ENCODE measurements at places on chromosomes 7 and 10.

DNA sequence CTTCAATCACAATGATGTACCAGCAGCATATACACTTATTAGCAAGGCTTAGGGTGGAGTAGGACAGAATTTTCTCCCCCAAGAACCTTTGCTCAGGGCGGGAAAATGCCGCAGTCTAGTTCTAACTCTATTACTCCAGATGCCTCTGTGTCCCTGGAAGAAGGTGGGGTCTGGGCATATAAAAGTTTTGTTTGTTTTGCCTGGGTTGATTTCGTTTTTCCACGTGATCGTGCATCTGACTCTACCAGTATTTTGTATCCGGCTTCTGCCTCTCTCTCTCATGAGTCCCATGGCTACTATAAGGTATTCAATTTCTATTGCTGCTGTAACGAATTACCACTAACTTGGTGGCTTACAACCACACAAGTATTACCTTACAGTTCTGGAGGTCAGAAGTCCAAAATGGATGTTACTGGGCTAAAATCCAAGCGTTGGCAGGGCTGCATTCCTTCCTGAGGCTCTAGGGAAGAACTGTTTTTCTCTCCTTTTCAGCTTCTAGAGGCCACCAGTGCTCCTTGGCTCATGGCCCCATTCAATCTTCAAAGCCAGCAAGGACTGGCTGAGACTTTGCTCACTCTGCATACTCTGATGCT is 181.2 kb upstream of the PRSS58 start:
- DNase-seq, result no peak

DNA sequence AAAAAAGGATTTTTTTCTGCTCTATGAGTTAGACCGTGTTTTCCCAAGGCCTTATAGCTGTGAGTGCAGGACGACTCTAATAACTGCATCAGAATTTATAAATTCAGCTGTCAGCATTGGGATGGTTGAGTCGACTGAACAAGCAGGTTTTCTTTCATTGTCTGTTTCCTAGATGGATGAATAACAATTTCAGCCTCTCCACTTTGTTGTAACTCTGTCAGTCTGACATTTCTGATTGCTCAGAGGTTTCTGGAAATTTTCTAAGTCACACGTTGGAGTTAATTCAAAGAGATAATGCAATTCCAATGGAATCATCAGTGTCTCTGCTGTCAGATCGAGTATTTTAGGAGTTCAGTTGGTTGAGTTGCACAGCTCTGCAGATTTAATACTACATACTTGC is 159.2 kb downstream of the CHN2 start:
- no peak for DNase-seq

DNA sequence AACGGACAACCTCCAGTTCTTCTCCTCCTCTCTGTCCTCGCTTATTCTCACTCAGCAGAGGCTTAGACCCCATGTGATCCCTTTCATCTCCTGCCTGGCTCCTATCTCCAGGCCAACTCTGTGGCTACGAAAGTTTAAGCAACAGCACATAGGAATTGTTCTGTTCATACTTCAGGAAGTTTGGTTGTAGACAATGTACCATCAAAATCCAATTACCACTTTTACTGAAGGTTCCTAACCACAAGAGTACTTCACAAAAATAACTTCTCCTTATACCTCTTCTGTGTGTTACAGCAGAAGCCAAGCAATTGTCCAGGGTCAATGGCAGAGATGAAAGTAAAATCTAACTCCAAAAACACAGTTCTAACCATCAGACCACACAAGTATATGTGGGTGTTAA is 80.0 kb downstream of the SLC25A13 start:
- no peak for DNase-seq

DNA sequence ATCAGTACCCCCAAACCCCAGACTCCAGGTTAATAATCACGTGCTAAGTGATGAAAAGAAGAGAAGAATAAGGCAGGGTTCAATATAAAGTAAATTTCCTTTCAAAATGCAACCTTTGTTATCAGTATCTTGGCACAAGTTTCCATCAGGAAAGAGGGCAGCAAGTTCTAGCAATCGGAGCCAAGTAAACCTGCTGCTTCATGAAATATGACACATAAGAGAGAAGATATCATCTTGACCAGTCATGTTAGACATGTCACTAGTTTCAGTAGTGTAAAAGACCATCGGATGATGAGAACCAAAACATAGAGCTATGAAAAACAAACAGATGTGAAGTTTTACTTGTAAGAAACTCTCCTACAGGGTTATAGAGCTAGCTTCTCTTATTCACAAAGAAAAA is 44.0 kb downstream of the AASS start:
- no peak for DNase-seq

DNA sequence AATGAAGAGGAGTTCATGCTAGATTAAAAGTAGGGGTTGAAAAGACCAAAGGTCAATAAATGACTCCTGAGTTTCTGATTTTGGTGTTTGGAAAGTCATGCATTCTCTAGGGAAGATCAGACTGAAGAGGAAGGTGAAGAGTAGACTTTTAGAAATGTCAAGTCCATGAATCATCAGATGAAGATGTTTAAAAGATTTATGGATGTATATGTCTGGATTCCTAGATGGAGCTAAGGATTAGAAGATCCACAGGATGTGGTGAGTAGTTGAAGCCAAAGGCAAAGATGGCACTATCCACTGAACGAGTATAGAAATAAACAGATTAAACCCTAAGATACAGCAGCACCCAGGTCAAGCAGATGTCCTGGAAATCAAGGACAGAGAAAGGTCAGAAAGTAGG is 298.5 kb downstream of the GPAM start:
- no peak for DNase-seq

DNA sequence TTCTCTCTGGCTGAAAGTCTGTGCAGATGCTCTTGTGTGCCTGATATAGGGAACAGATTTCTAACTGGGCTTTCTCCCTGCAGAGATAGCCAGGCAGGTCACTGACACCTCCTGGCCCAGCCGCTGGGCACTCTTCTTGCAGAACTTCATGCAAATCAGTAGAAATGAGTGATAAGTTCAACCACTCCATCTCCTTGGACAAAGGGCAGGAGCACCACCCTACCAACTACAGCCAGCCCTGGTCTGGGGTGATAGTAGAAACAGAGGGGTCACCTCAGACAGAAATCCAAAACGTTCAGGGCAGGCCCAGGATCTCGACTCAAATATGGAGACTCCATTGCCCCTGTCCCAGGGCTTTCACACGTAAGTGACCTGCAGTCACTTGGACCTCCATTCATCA is 917.8 kb upstream of the ZNF722 start:
- no peak for DNase-seq

- peak; percentile 53 for DNase-seq
Measured at GRCh38 chr10:127392351-127393235, 156.5 kb upstream of the NPS start.

DNA sequence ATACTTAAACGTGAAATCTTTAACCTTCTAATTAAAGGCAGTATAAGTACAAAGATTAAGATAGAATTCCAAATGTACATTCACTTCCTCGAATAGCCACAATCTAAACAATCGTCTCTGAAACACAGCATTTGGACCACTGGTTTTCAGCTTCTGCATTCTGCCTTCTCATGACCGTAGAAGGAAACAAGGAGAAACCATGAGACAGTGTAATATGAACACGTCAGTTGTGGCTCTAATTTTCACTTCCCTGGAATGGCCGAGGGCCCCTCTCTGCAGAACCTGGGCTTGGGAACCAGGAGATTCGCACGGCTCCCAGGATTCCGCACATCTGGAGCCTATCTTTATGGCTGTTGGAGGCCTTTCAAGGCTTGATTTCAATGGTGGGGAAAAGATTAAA is 189.3 kb downstream of the KLF6 start:
- DNase-seq, result no peak

DNA sequence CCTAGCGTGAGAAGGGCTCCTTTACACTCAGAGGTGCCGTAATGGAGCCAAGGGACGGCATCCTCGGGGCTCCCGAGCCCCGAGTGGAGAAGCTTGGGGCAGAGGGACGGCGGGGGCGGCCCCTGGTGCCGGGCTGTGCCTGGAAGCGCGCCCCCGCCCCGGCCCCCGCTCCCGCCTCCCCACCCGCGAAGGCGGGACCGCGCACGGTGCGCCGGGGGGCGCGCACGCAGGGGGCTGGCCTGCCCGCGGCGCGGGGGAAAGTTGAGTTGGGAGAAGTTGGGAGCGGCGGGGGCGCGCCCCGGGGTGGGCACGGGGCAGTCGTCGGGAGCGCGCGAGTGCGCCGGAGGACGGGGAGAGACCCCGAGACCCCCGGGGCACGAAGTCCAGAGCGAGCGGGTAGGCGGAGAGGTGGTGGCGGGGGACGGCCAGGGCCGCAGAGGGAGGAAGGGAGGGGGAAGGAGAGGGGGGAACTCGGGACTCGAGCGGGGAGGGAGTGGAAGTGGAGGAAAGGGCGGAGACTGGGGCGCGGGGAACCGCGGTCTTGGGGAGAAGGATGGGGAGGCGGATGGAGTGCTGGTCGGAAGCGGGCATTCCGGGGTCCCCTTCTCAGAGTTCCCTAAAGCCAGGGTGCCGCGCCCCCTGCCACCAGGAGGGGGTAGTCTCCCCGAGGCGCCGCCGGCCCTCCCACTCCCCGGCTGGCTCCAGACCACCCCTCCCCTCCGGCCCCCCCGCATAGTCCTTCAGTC is at the start of gene SLC4A2:
Gene SLC4A2 (plus strand): TSS at position 223 of the 746 bp plus-strand sequence. CDS start 2,399 bp downstream, outside the sequence.
- DNase-seq, result peak; percentile 88

GRCh38 chr10:113007343-113007771 is 57.3 kb downstream of the TCF7L2 start:
- no peak for DNase-seq

DNA sequence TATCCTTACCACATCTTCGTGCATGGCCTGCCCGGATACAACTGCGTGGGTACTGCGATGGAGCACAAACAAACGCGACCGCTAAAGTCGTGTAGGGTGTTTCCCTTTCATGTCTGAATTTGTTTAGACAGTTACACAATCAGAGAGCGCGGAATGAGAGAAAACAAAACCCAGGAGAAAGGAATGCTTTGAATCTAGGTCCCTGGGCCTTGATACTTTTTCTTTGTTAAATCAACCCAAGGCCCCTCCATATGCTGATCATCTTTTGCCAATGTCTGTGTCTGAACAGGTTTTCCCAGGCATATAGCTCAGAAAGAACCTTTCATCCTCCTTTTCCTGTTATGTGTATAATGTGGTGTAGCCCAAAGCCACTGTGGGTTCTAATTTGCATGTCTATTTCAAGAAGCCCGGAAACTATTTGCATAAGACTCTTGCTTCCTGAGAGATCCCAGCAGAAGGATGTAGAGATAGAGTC is 145.8 kb downstream of the FRMD4A start:
- DNase-seq, result no peak

DNA sequence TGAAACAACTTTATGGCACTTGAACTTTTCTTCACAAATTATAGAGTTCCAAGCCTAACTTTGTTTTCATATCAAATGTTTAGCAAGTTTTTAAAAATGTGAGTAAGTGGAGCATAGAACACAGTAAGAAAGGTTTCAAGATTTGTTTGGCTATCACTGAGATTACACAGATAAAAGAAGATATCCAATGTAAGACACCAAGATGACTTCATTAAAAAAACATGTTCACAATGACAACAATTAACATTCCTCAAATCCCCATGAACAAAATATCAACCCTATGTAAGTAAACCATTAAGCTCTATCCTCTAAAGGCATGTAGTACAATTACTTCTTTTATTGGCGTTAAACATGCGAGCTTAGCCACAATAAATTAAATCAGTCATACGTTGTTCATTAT is 129.7 kb downstream of the RELN start:
- no peak for DNase-seq

GRCh38 chr10:48695636-48696534 is 11.2 kb downstream of the WDFY4 start:
- DNase-seq, result no peak

DNA sequence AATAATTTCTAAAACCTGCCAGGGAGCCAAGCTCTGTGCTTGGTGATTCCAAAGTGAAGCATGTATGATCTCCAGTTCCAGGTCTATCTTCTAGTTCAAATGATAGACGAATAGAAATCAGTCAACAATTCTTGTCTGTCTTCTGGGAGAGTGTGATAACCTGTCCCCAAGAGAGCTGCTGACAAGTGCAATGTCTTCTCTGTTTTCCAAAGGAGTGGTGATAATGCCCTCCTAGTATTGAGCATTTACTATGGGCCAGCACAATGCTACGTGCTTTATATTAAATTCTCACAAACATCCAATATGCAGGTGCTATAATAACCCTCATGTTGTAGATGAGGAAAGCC is 10.2 kb downstream of the MXI1 start:
- DNase-seq, result no peak
